Esophagus mucosa (tissue), 1 donor: ENCODE measurements at places on chromosomes 6 and 20.
A peak's percentile ranks its signal among the peaks of the same experiment; 100 is the strongest.

GRCh38 chr6:149478631-149479314 is 6.0 kb downstream of the ZC3H12D start:
- ATAC-seq, result peak; percentile 16

GRCh38 chr6:149443411-149444181 is 41.2 kb downstream of the ZC3H12D start:
- ATAC-seq, result no peak

GRCh38 chr20:50098259-50098658 is 14.7 kb downstream of the UBE2V1 start:
- ATAC-seq, result no peak

- ATAC-seq, result no peak
These were observed 49.2 kb upstream of the IL17A start for GRCh38 chr6:52136934-52137467.

GRCh38 chr6:130076512-130076911 is 58.1 kb downstream of the L3MBTL3 start:
- no peak for ATAC-seq

DNA sequence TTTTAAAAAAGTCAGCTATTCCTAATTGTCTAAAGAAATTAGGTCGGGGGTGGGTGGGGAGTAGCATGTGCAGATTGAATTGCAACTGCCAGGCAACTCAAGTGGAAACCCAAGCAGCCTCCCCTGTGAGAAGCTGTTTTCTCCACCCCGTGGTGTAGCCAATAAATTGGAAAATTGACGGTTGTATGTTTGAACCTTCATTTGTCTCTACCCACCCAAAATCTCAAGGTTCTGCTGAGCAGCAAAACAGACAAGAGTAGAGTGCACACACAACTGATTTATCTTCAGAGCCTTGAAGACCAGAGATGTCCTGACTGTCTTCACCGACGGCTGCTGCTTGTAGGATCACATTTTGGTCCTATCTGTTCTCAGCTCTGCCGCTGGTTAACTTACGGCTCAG is 88.5 kb downstream of the DTD1 start:
- ATAC-seq, result no peak

DNA sequence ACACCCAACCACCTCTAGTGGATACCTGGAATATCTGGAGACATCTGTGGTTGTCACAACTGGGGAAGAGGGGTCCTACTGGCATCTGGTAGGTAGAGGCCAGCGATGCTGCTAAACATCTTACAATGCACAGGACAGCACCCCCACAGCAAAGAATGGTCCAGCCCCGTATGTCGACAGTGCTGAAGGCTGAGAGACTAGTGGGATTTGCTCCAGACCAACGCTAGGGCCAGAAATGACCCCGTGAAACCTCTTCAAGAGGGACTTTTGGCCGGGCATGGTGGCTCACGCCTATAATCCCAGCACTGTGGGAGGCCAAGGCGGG is 7.2 kb downstream of the PREX1 start:
- ATAC-seq, result no peak

- ATAC-seq, result peak; percentile 96
These were observed 243.0 kb downstream of the BMP2 start for GRCh38 chr20:7010527-7010926.

DNA sequence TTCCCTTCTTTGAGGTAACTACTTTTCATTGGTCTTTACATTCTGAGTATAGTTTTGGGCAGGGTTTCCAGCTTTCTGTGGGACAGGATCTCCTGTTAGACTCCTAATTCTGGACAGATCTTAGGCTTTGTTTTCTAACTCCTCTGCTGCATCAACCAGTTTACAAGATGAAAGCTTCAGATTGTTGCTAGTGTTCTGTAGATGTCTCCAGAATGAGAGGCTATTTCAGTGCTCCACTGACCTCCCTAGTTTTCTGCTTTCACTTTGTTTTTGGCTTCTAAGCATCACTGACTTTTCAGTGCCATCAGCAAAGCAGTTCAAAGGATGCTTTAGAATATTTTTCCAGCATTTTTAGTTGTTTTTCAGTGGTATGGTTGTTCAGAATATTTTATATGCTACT is 101.4 kb downstream of the LIN28B start:
- no peak for ATAC-seq

DNA sequence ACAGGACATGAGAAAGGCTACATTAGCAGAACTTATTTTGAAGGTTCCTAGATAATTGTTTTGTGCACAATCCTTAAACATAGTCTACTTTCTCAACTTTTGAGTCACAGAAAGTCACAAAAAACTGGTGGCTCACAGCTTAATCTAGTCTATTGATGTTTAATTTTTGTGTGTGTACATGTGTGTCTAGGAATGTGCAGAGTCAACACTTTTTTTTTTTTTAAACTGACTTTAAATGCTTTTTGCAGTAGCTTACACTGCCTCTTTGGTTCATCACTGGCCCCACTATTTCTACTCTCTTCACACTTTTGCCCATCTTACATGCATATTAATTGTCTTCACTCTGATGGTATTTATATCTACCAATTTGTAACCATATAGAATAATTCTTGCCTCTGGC is 566.9 kb downstream of the BCKDHB start:
- ATAC-seq, result no peak

DNA sequence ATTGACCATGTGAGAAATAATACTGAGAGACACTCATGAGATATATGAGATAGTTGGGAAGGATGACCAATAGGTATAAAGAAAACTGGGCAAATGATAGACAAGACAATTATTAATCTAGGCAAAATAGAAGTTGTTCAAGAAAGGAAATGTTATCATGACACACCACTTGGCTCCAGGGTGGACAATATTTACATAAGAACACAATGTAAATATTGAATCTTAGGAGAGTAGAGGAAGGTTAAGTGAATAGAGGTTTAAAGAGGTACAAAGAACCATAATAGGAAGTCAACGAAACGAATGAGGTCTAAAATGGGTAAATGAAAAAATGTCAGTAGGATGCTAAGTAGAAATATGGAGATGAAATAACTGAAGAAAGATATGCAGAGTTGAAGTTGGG is 126.5 kb downstream of the MBOAT1 start:
- ATAC-seq, result no peak

GRCh38 chr6:38477680-38478260 is 162.0 kb downstream of the BTBD9 start:
- no peak for ATAC-seq

DNA sequence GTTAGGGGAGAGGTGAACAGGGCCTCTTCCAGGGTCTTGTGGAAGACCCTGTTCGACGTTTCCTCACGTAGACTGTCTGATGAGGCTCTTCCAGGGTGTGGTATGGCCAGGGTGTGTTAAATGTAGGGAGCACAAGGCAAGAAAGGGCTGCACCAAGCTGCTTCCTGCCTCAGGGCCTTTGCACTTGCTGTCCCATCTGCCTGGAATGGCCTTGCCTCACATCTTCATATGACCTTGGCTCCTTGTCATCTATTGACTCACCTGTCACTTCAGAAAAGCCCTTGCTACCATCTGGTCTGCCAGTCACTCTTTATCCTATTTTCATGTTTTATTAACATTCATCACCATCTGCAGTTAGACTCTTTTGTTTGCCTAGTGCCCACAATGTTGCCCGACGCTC is 31.0 kb downstream of the E2F3 start:
- ATAC-seq, result no peak

DNA sequence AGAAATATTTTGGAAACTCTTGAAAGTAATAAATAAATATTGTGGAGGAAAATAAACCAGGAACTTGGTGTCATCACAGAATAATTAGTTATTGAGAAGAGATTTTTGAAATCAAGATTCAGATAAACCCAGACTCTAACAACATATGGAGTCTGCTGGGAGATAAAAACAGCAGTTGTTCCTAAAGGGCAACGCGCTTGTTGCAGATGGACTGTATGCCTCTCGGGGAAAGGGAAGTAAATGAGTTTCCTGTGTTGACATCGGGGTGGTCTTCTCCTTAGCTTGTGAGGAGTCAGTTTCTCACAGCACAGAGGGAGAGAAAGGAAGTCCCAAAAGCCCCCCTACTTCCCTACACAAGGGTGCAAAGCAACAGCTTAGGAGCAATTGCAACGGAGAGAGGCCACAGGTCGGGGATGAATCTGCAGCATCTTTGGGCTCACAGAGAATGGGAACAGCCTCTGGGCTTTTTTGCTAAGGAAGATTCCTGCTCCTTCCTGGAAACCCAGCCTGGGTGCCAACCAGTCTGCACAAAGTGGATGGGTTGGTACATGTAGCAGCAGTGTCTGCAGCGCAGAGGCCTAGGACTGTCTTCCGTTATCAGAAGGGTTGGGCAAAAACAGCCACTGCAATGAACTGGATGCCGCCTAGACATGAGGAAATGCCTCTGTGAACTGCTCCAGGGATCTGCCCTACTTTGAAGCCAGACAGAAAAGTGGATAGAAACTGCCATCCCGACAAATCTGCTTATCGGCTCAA is 603.0 kb upstream of the NRSN1 start:
- no peak for ATAC-seq

DNA sequence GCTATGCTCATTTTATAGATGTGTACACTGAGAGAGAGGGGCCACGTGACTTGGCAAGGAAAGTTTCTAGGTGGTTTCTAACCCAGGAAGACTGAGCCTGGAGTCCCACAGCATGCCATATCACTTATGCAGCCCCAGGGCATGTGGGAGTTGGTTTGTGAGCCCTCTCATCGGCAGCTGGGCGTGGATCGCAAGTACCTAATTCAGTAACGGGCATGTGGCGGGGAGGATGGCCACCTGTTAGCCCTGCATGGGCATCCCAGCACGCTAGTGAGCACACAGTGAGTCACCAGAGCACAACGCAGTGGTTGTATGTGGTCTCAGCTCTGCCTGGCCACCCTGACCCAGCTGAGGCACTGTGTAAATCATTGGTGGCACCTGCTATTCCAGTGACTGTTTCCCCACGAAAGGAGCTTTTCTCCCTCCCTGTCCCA is 88.3 kb downstream of the NINL start:
- peak; percentile 65 for ATAC-seq

GRCh38 chr6:139523986-139524385 is 149.5 kb upstream of the CITED2 start:
- no peak for ATAC-seq

DNA sequence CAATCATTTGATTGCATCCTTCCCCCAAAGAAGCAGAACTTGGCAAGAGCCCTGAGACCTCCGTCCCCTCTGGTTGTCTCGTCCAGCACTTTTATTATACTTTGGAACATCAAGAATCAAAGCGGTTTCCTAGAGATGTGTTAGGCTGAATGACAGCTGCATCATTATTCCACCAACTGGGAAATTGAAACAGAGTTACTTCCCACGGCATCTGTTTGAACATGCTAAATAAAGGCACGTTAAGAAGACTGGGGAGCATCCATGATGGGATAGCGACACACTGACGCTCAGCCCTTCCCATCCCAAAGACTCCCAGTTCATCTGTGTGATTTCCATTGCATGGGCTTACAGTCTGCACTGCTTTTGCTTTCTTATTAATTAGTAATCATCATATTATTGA is 147.8 kb downstream of the TBC1D7 start:
- no peak for ATAC-seq

GRCh38 chr6:30836431-30836866 is 47.9 kb upstream of the DDR1 start:
- ATAC-seq, result peak; percentile 41

GRCh38 chr6:40611434-40611833 is 24.3 kb upstream of the LRFN2 start:
- no peak for ATAC-seq

- ATAC-seq, result no peak
These were observed 178.3 kb downstream of the TMEM242 start for GRCh38 chr6:157144859-157145568.

DNA sequence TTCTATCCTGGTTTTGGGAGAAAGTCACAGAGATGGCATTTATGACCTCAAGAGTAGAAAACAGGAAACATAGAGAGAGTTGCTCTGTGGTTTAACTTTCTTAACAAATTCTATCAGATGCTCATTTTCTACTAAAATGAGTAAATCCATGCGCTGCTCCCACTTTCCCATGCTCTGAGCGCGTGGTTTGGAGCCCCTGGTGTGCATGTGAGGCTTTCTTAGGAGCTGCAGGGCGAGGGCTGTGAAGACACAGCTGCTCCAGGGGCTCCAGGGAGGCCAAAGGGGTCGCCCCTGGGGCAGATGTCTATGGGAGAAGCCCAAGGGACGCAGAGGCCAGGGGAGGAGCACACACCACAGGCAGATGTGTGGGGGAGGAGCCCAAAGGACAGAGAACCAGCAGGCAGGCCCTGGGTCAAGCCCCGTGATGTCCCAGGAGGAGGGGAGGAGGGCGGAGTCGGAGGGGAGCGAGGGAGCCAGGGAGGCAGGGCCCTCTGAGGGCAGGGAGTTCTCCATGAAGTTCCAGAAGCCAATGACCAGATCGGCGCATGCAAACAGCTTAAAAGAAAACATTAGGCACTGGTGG is 122.9 kb downstream of the IRF4 start:
- ATAC-seq, result no peak

GRCh38 chr6:160300076-160300695 is 41.6 kb upstream of the SLC22A2 start:
- ATAC-seq, result peak; percentile 99

DNA sequence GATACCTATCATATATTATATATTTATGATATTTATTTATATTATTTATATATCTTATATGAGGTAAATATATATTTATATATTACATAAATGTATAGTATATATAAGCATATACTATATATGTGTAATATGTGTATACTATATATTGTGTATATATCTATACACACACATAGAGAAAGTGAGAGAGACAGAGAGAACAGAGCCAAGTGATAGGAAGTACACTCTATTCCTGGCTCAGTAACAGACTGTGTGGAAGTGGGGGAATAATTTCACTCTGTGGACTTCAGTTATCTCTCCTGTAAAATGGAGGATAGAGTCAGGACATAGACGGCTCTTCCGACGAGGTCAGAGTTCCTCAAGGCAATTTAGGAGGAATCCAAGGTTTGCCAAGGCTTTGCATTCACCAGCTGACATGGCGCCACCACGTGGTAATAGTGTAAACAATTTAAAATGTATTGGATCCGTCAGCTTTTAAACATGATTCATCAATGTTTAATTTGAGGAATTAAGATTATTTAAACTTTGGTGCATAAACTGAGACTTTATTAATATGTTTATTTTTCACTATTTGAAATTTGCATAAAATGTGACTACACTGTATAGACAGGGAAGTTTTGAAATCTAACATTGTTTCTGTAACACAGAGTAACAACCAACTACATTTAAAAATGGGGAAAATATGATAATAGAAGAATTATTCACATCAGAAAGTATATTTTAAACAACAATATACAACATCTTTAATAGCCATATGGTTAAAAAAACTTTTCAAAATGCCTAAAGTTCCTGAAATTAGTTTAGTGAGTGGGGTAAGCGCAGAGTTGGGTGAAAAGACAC is 75.4 kb upstream of the TMEM244 start:
- peak; percentile 59 for ATAC-seq

GRCh38 chr6:63487103-63487813 is 85.0 kb upstream of the LOC128125822 start:
- ATAC-seq, result no peak

- no peak for ATAC-seq
These were observed 596.1 kb downstream of the QKI start for GRCh38 chr6:164010441-164011103.
